ENCODE measurements at places on chromosomes 3 and 15. TPM values are rescaled to one million over a fixed set of nuclear protein-coding genes. Genes with fewer than 3 reads are reported as not detected.

Gene SCN11A
- 4.0 TPM for polyA plus RNA-seq

Gene TLR9
- polyA plus RNA-seq: 0.28 TPM

Gene VEPH1
- polyA plus RNA-seq: 1.0 TPM

Gene FBXW12
- polyA plus RNA-seq: 0.14 TPM

Gene NR1D2
- polyA plus RNA-seq: 23.6 TPM

Gene UTS2B
- polyA plus RNA-seq: 0.19 TPM

Gene FGF12
- polyA plus RNA-seq: 2.9 TPM

Gene VIPR1
- 2.8 TPM for polyA plus RNA-seq

Gene PRSS50
- not detected for polyA plus RNA-seq

Gene XCR1
- polyA plus RNA-seq: 0.35 TPM

Measured in hindlimb muscle (tissue), 1 donor.